ENCODE measurements at places on chromosomes 1 and 21.

DNA sequence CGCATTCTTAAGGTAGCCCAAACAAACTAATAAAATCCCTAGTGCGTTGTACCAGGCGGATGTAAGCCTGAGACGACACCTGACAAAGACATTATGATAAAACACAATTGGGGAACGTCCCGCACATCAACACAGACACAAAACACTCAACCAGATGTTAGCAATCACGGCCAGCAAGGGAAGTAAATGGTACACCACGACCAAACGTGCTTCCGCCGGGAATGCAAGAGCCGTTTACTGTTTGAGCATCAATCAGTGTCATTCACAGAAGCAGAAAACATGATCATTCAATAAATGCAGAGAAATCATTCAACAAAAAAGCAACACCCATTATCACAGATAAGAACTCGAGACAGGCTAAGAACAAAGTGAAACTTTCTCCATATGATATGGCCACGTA is 49.4 kb upstream of the COL18A1 start:
- DNase-seq: no peak

GRCh38 chr21:40760821-40761220 is 86.1 kb downstream of the DSCAM start:
- DNase-seq: no peak

DNA sequence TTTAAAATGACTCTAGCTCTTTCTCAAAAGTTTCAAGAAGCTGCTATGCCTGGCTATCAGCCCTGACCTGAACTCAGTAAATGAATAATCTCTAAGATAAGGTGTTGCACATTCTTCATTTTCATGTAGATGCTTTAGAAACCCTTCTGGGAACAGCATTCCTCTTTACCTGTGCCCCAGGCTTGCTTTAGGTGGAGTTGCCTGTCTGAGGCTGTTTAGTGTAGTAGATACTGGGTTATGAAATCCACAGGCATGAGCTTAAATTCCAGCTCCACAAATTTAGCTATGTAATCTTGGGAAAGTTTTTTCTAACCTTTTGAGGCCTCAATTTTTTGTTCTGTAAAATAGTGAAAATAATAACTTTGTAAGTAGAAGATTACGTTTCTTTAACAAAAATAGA is 41.6 kb downstream of the ATP6V1G3 start:
- no peak for DNase-seq

DNA sequence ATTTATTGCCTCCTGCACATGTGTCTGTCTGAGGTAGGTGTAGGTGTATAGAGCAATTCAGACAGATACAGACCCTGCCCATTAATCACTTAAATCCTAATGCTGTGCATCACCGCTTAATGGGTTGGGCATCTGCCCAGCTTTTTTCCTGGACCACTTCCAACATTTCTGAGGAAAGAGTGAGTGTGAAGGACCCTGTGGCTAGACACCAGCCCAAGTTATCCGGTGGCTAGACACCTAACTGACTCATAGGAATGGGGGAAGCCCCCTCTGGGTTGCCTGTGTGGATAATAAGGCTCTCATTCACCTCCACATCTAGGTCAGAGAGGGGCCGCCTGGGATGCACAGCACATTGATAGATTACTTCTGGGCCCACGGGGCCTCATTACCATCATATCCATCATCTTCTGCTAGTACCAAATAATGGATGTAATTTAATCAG is 121.1 kb upstream of the RAVER2 start:
- DNase-seq: no peak

GRCh38 chr1:195851016-195851601 is 757.1 kb downstream of the KCNT2 start:
- DNase-seq: no peak

GRCh38 chr1:25105836-25106235 is 126.5 kb downstream of the SYF2 start:
- no peak for DNase-seq

- DNase-seq: no peak
These were observed 49.4 kb upstream of the A3GALT2 start for GRCh38 chr1:33370301-33370700.

GRCh38 chr1:232142403-232143314 is 487.3 kb downstream of the SIPA1L2 start:
- no peak for DNase-seq

DNA sequence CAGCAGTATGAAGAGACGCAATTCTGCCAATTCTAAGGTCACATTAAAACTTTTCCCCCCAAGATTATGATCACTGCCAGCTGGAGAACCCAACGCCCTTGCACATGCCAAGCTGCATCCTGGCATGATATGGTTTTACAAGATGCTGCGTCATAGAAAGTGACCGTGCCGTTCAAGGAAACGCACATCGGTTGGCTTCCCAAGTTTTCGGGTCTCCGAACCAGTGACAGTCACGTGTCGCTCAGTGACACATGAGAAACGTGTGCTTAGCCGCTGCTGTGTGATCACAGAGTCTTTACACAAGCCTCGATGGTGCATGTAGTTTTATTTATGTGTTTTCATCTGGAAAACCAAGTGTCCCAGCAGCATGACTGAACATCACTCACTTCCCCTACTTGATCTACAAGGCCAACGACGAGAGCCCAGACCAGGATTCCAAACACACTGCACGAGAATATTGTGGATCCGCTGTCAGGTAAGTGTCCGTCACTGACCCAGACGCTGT is 7.4 kb downstream of the SMIM1 start:
- no peak for DNase-seq

GRCh38 chr1:2229037-2229864 is 1.1 kb downstream of the SKI start:
- DNase-seq: no peak

- no peak for DNase-seq
These were observed 28.5 kb downstream of the SLC16A1 start for GRCh38 chr1:112927462-112927990.

GRCh38 chr1:205041001-205041715 is 1.9 kb upstream of the CNTN2 start:
- DNase-seq: no peak

- no peak for DNase-seq
These were observed 36.9 kb upstream of the RGS1 start for GRCh38 chr1:192538407-192539296.

DNA sequence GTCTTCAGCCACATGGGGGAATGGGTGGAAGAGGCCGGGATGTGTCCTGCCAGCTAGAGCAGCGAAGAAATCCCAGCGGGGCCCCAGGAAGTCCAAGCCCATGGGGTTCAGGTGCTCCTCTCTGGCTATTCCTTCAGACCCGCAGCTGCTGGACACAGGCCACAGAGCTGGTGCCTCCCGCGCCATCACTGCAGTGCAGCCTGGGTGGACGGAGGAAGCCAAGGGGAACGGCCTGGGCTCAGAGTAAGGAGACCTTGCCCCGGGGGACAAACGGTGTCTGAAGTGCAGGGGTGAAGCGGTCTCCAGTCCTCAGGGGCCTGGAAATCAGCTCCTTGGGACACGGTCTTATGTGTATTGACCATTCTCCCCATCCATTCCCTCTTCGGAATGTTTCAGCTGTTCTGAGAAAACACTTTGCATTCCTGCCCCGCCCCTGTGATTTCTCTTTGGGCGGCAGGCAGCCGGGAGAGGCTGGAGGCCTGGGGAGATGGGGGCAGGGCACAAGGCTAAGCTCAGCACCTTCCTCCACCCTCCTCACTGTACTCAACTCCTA is 18.4 kb downstream of the MTHFR start:
- DNase-seq: no peak

GRCh38 chr1:246335151-246335550 is 171.9 kb downstream of the SMYD3 start:
- DNase-seq: no peak
